ENCODE measurements at places on chromosomes 1 and 21.

- DNase-seq, result no peak
These were observed 272.9 kb upstream of the CSF3R start for GRCh38 chr1:36755303-36756230.

DNA sequence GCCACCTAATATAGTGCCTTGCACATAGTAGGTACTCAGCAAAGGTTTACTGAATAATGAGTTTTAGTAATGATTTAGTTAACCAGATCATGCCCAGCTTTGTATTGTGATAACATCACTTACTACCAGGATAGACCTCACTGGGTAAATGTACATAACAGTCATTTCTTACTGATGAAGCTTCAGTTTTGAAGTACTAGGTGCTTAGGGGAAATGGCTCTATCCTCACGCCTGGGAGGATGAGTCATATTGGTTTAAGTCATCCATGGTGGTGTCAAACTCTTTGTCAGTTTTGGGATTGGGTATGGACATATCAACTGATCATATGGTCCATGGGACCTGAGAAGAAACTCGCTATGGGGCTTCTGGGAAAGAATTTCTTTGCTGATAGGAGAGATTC lies 90.6 kb upstream of the USP24 start:
- no peak for DNase-seq

GRCh38 chr21:36927719-36928117 lies 38.8 kb downstream of the HLCS start:
- DNase-seq, result peak; percentile 54

DNA sequence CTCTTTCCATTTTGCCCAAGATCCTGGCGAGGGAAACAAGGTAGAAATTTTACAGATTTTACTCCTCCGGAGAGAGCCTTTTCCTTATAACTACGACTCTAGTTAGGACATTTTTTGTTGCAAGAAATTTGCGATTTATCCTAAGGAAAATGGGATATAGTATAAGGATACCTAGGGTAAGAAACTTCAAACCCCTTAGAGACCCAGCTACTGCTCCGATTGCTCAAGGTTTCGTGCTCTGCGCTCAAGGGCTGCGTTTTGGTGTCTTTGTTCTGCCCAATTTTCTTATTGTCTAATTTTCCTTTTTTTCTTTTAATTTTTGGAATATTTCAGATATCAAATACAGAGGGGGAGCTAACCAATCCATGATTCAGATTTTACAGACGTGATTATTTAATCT lies 1.5 kb downstream of the TTC3 start:
- DNase-seq, result no peak

- DNase-seq, result no peak
These were observed 8.4 kb upstream of the DDAH1 start for GRCh38 chr1:85473390-85473789.

DNA sequence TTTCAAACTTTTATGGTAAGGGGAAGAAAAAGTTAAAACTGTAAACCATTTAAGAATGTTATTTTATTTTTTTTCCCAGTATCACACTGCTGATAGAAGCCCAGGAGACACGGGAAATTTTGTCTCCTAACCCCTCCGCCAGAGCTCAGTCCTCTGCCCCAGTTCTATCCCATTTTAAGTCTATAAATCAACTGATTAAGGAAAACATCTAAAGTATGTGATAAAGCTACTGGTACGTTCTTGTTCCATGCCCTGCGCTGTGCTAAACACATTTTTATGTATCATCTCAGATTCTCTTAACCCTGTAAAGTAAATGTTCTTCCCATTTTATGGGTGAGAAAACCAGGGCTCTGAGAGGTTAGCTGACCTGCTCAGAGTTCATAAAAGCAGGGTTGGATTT lies 34.7 kb downstream of the NIPAL3 start:
- DNase-seq, result no peak

GRCh38 chr1:223748773-223749733 lies 36.7 kb downstream of the CAPN2 start:
- no peak for DNase-seq

- no peak for DNase-seq
These were observed 15.9 kb upstream of the OSBPL9 start for GRCh38 chr1:51600965-51601364.

DNA sequence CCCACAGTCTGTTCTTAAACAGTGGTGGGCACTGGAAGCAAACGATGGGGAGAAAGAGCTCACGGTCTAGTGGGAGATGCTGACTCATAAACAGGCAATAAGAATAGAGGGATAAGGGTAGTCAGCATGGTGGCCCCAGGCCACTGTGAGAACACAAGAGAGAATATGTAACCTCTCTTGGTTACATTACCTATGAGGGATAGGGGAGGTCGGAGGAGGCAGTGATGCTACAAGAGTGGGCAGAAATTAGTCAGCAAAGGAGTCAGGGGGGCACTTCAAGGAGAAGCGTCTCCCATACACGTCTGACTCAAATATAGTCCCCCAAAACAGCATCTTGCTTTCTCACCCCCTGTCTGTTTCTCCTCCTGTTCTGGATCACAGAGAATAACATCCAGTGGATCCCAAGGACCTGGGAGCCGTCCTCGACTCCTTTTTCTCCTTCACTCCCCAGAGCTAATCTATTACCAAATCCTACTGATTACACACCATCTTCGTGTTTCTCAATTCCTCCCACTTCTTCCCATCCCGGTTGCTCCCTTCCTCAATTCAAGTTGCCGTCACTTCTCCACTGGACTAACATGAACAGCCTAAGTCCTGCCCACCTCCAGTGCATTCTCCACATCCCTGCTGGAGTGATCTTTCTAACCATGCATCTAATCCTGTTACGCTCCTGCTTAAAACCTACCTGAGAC lies 2.1 kb downstream of the SLAMF8 start:
- DNase-seq, result no peak

DNA sequence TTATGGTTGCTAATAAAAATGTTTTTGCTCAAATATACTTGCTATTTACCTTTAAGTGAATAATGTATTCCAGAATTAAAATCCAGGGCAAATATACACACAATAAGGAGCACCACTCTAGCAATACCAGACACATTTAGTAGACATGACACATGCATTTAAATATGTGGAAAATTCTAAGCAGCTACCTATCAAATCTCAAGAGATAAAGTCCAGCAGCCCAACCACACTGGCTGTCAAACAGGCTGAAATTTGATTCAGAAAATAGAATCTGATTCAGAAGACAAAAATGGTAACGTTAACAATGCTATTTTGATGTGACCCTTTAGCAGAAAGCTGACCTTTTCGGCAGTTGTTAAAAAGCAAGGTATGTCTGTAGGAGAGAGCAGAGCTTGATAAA lies 42.3 kb downstream of the PLEKHO1 start:
- DNase-seq, result no peak

DNA sequence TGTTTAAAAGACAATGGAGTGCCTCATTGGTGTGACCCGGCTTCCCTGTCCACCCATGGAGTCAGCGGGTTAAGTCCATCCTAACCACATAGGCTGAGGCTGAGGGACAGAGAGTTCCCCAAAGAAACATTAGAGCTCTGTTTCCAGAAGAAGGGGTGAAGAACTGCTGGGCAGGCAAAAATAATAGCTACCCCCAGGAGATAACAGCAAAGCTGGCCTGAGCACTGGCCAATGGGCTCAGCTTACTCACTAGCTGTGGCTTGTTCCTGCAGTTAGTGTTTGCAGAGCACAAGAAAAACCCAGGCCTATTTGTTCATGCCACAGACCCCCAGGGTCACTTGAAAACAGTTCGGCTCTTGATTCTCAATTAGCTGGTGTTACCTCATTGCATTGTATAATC lies 311.2 kb downstream of the NFIA start:
- DNase-seq, result no peak

GRCh38 chr1:65830306-65830705 lies 37.6 kb downstream of the PDE4B start:
- DNase-seq, result no peak

DNA sequence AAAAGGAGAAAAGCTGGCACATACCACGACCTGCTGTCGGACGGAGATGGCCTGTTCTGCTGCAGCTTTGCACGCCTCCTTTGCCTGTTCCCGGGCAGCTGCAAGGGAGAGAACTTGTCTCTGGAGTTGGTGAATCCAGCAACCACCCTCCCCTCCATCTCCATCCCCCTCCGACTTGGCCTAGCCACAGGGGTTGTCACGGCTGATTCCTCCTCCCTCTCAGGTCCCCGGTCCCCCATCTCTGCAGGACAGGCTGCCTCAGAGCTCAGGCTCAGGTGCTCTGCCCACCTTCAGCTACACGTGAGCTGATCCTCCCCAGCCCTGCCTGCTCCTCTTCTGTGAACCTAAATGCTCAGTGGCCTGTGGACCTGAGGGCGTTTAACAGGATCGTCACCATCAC lies 11.1 kb upstream of the SRM start:
- no peak for DNase-seq

- DNase-seq, result no peak
These were observed 51.1 kb downstream of the RBM11 start for GRCh38 chr21:14267076-14267475.

All from NCI-H187 (cell line).